Activated T-cell treated with anti-CD3 and anti-CD28 coated beads for 24 hours (primary cell): ENCODE measurements at places on chromosomes 2 and 18.

GRCh38 chr2:109170645-109171044 is 41.6 kb downstream of the SH3RF3 start:
- no peak for DNase-seq

- no peak for DNase-seq
Measured at GRCh38 chr18:77088963-77089722, 43.4 kb downstream of the MBP start.

DNA sequence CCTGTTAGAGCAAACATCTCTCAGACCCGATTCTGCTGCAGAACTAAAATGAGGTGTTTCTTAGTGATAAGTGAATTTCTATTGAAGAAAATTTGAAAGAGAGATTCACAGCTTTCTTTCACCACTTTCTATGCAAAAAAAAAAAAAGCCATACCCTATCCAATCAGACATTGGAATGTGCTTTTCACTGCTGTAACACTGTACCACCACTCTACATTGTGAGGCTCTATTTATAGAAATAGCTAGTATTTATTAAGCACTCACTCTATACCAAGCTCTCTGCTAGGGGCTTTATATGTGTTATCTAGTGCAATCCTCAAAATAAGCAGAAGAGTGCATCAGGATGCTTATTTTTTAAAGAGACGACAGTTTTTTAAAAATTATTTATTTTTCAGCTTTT is 580.6 kb upstream of the VRK2 start:
- no peak for DNase-seq

- DNase-seq: no peak
Measured at GRCh38 chr18:73924836-73925235, 222.8 kb downstream of the FBXO15 start.

DNA sequence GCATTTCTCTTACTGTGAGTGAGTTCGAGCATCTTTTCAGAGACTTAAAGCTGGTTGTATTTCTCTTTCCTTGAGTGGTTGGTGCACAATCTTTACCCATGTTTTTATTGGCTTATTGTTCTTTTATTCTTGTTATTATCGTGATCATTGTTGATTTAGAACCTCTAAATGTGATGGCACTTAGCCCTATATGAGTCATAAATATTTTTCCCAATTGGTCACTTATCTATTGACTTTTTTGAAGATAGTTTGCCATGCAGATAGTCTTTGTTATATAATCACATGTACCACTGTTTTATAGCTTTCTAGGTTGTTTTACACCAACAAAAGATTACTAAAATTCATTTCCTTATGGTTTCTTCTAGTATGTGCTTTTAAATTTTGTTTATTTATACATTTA is 141.6 kb upstream of the MSH6 start:
- no peak for DNase-seq

- no peak for DNase-seq
Measured at GRCh38 chr2:121260370-121261154, 24.4 kb downstream of the TFCP2L1 start.

DNA sequence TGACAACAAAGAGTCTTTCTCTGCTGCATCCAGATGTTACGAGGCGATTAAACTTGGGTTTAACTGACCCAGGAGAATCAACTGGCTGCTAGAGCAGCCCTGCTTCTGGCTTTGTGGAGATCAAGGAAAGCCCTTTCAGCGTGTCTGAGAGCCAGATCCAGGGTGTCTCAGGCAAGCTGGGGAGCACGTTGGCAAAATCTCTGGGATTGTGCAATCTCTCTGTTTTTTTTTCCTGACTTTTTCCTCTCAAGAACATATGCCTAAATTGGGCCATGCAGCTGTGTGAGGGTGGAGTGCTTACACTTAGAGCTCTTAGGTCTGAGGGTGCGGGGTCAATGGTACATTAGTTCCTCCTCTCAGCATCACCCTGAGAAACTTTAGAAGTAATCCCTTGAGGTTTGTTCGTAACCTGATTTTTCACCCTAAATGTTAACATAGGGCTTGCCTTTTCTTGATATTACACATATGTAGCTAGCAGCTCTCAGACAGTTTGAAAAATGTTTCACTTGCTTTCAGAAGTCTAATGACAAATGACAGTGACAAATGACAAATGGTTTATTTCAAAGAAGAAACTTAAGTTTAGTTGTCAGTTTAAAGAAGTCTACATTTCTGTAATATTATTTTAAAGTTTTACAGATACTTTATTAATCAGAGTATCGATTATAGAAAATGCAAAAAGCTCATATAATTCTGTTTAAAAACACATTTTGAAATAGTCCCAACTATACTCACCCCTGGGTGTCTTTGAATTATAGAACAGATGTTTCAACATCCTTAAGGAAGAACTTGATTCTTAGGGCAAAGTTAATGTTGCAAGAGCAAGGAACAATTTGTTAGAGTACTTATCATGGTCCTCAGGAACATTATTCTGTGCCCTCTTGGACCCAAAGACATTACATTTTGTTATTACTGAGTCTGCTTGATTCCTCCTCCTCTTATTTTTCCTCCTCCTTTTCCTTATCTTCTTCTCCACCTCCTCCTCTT is 38.4 kb upstream of the ZSWIM2 start:
- DNase-seq: no peak

DNA sequence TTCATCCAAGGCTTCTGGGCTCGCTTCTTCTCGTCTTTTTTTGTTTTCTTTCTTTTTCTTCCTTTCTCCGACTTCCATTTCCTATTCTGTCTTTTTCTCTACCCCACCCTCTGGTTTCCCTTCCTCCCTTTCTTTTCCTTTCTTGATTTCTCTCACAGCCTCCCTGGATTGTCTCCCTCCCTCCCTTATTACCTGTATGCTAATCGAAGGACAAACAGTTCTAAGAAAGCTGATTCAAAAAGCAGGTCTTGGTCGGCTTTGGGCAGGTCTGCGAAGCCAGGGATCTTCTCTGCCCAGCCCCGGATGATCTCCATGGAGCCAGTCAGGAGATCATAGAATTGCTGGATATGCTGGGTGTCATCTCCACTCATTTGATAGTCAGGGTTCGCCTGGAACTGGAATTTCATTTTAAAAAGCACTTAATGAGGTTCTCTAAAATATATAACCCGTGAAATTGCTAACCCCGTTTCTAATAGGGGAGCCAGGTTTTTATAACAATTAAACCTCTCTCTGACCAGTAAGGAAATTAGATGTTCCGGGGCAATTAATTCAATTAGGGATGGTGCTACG is 5.9 kb downstream of the NR4A2 start:
- DNase-seq: no peak

DNA sequence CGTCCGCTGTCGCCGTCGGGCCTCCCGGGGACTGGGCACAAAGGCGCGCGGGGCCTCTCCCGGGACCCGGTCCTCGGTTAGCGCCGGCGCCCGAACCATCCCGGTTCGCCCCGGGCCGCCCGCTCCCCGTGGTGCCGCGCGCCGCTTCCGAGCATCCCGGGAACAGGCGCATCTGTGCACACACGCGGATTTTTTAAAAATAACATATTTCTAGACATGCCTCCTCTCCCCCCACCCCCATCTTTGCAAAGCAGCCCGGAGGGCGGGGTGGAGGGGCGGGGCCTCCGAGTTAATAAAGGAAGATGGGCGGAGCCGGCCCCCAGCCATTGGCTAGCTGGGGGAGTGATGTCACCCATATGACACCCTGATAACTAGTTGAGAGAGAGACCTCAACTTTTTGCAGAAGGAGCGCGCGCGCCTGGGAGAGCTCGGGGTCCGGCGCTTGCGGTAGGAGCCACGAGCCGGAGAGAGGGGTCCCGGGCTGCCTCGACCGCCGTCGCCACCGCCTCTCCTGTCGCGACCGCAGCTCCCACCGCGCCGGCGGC is at the start of gene SOX11:
TSS of gene SOX11 (plus strand) at position 400 of the 545 bp plus-strand sequence. CDS start 338 bp downstream, outside the sequence.
- DNase-seq: no peak

DNA sequence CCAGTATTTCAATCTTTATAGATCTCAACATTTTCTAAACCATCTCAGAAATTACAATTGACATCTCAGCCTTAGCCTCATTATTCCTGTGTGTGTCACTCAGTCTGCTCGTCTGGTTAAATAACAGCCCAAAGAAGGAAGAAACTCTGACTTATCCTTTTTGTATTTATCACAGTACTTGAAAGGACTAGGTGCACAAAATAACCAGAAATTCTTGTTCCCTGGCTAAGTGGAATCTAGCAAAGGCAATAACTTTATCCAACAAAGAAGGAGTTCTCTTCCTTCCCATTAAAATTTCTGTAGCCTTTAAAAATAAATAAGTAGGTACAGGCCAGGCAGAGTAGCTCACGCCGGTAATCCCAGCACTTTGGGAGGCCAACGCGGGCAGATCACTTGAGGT is 139.9 kb upstream of the PID1 start:
- no peak for DNase-seq

DNA sequence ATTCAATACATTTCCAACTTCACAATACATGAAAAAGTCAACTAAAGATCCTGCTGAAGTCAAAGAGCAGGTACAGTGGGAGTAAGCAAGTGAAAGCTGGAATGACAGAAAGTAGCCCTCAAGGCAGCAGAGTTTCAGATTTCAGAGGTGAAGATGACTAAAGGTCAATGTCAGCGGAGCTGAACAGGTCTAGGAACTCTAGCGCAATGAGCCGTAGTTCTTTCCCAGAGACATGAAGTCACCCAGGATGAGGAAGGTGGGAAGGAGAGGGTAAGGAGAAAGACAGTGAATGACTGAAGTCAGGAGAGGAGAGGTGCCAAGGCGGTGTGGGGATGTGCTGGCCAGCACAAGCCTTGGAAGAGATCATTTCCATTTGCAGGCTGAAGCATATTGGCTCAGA is 28.1 kb downstream of the PTPN2 start:
- no peak for DNase-seq

GRCh38 chr2:42089340-42089925 is 41.6 kb downstream of the PKDCC start:
- no peak for DNase-seq

GRCh38 chr2:1055014-1055595 is 104.5 kb downstream of the SNTG2 start:
- DNase-seq: no peak

- DNase-seq: no peak
Measured at GRCh38 chr2:240480834-240481623, 45.6 kb downstream of the GPC1 start.

DNA sequence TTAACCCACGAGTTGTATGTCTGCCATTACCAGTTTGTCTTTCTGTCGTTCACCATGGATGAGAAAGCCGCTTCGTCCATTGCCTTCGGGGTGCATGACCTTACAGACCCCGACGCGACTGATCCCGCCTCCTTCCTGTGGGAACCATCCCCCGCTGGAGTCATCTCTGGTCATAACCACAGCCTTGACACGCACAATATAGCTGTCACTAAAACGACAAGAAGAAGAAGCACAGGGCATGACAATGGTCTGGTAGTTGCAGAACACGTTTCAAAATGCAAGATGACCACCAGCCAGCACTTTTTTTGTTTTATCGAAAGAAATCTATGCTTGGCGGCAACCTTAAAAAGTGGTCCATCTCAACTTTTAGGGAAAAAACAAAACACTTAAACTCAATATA is 87.7 kb downstream of the SPRED2 start:
- DNase-seq: no peak

GRCh38 chr2:241204490-241204889 is 16.0 kb downstream of the ANO7 start:
- DNase-seq: no peak

- DNase-seq: no peak
Measured at GRCh38 chr18:32297579-32298170, 107.8 kb downstream of the MEP1B start.

DNA sequence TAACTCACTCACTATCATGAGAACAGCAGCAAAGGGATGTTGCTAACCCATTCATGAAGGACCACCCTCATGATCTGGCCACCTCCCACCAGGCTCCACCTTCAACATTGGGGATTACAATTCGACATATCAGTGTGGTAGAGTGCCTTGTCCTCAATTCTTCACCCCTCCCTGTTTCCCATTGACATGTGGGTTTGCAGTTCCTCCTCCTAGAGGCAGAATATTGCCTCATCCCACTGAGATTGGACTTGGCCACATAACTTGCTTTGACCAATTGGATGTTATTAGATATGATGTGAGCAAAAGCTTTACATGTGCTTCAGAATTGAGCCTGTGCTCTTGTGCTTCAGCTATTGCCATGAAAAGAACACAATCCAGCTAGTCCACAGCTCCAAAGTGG is 217.0 kb upstream of the CXCR4 start:
- DNase-seq: no peak
